ENCODE measurements at places on chromosomes 3 and 15. TPM values are rescaled to one million over a fixed set of nuclear protein-coding genes. Genes with fewer than 3 reads are reported as not detected.

The RABL3 gene
- total RNA-seq, result 18.8 TPM

The SLC28A1 gene
- total RNA-seq, result not detected

The MED12L gene
- total RNA-seq, result under 0.01 TPM

The CD200 gene
- under 0.01 TPM for total RNA-seq

The SKOR1 gene
- not detected for total RNA-seq

The ACKR2 gene
- total RNA-seq, result 1.7 TPM

The ATP2B2 gene
- total RNA-seq, result under 0.01 TPM

The OR4M2 gene
- total RNA-seq, result not detected

The SEMA3G gene
- 1.7 TPM for total RNA-seq

The IL1RAP gene
- total RNA-seq, result 42.4 TPM

The GUCA1C gene
- total RNA-seq, result not detected

The SNX22 gene
- 0.21 TPM for total RNA-seq

The ALPK3 gene
- under 0.01 TPM for total RNA-seq

The RTP3 gene
- total RNA-seq, result not detected

The CHST13 gene
- 0.24 TPM for total RNA-seq

The RARRES1 gene
- total RNA-seq, result 0.85 TPM

The PLA2G4D gene
- under 0.01 TPM for total RNA-seq

The DPH6 gene
- 15.3 TPM for total RNA-seq

The GOLGA8G gene
- total RNA-seq, result not detected

The DLEC1 gene
- total RNA-seq, result not detected

All from tracheal epithelial cell (primary cell).